Stimulated activated CD8-positive, alpha-beta memory T cell treated with anti-CD3 and anti-CD28 coated beads, Interleukin-4, amount 100 ng/mL, for 1 hour (primary cell): ENCODE measurements at places on chromosomes 1 and 21.

- no peak for DNase-seq
Measured at GRCh38 chr1:156285437-156285836, 1.3 kb downstream of the TMEM79 start.

GRCh38 chr1:227838181-227838580 lies 22.7 kb downstream of the PRSS38 start:
- no peak for DNase-seq

DNA sequence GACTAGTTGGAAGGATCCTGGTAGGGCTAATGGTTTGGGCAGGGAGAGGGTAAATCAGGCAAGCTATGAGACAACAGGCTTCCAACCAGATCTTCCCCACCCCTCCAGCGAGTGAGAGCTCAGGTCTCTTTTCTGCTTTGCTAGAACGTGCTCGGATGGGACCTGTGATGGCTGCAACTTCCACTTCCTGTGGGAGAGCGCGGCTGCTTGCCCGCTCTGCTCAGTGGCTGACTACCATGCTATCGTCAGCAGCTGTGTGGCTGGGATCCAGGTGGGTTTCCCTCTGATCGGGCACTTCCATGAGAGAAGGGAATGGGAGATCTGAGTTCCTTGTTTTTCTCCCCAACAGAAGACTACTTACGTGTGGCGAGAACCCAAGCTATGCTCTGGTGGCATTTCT lies 14.0 kb upstream of the SARS1 start:
- DNase-seq = no peak

DNA sequence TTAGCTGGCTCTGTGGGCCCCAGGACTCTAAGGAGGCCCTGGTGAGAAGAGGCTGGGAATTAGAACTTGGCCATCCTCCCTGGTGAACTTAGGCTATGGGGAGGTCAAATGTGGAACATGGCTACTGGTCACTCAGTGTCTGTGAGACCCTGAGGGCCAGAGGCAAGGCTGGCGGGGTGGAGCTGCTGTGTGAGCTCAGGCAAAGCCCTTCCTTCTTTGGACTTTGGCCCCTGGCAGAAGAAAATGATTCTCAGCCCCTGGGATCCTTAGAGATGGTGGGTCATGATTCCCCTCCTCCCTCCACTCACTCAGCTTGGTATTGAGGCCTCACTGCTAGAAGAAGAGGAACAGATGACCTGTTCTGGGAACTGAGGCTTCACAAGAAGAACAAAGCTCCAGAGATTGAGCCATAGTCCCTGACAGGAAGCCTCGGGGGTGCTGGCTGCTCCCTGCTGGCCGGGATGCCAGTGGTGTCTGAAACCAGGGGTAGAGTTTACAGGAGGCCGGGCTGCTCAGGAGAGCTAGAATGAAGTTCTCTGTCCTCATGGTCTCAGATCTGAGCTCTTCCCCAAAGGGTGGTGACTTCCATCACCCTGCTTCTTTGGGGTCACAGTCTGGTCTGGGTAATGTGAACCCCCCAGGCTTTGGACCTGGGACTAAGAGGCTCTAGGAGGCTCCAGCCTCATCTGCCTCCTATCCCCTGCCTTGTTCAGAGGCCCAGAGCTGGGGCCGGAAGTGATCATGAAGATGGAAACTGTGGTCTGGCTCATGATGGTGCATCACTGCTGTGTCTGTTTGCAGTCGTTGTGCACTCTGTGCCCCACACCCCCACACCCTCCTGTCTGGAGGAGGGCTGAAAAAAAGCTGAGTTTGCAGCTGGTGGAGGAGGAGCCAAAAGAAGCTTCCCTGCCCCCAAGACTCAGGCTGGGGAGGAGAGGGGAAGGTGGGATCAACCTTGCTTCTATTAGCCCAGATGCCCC lies 905 bp downstream of the BTBD19 start:
- peak; percentile 76 for DNase-seq

GRCh38 chr1:240941701-240942370 lies 329.9 kb upstream of the GREM2 start:
- no peak for DNase-seq
